ENCODE measurements at places on chromosomes 5 and 9.
A peak's percentile ranks its signal among the peaks of the same experiment; 100 is the strongest.

GRCh38 chr5:98471458-98471857 lies 302.0 kb upstream of the RGMB start:
- DNase-seq: no peak

GRCh38 chr5:13932011-13932410 lies 12.5 kb downstream of the DNAH5 start:
- DNase-seq: no peak

DNA sequence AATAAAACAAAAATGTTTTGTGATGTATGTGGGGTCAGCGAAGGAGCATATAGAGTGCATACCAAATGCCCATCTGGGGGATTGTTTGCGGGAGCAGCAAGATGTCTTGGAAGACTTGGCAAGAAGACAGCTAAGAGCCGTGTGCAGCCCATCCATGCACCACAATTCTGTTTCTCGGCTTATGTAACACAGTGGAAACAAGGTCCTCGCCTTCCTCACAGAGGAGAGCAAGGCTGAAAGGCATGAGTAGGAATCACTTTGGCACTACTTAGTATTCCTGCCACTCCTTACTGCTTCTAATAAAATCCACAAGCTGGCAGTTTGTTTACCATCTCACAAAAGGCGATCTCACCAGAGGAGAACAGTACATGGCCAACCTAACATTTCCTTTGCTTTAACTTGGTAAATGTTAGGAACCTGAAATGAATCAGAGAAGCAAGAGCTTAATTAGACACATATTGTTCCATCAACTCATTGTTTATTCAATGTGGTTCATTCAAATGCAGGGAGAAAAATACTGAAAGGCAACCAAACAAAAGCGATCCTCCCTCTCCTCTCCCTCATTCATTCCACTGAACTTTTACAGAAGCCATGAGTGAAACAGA lies 648.1 kb downstream of the ACTL7B start:
- DNase-seq: no peak

DNA sequence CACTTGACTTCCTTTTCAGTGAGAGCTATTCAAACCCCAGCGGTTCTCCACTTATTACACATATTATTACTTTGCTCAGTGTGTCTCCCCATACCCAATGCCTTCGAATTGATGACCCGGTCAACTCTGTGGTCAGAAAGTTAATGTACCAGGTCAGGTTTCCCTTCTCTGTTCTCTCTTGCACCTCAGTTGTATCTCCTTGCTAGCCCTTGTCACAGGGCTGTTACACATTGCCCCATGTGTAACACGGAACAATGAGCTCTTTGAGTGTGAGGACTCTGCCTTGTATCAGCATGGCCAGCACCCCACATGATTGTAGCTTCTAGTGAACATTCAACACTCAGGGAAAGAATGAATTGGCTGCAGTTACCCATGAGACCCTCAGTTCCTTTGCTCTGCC lies 73.6 kb downstream of the DOCK2 start:
- no peak for DNase-seq

DNA sequence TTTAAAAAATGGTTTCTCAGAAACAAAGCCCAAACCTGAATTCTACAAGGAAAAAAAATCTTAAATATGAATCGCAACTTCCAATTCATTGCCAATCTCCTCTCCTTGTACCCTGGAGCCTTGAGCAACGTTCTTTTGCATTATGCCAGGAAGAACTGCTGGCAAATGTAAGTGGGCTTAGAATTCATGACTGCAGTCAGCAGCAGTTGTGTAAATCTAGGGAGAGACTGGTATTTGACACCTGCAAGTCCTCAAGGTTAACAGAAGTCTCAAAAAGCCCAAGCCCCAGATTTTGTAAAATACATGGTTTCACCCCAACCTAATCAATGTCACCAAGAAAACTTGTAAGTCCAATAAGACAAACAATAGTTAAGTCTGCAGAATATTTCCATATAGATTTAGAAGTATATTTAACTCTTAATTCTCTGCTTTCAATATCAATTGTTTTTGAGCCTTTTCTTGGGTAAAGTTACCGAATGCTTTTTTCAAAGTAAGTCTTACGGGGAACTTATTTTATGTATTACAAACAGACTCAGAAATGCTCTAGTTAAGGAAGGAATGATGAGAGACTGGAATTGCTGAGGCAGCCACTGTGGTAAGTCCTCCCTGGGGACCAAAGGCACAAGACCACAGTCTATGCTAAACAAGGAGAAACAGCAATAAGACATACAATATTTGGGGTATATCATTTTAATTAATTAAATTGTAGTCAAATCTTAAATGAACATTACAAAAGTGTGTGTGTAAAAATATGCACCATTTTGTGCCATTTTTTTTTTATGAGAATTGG lies 31.3 kb downstream of the ELL2 start:
- DNase-seq: no peak

DNA sequence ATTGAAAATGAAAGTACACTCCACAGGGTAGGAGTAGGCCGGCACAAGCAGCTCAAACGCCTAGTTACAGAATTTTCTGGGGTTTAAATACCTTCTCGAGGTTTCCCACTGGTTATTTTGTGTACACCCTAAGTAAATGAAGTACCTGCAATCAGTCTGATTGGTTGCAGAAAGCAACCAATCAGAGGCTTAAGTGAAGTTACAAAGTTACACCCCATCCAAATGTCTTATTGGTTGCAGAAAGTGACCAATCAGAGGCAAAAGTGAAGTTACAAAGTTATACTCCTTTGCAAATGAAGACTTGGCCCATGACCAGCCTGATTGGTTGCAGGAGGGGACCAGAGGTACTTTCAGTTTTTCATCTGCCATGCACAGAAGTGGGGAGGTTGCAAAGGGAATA lies 33.2 kb upstream of the ERAP2 start:
- DNase-seq: no peak

DNA sequence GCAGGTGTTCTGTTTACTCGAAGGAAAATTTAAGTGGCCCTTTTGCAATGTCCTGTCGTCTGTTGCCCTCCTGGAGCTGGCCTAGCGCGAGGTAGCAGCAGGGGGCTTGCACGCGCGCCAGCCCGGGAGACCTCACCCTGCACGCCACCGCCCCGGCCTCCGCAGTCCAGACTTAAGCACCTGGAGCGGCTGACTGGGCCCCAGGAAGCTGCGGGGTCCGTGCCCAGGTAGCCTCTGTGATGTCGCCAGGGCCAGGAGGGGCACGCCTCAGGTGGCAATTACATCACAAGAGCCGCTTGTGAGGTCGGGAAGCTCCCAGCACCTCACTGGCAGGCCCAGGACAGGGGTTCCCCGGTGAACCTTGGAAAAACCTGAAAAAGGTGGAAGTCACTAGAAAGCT lies at the start of gene SAXO1:
Gene SAXO1 (minus strand): TSS at position 195 of the 400 bp plus-strand sequence. CDS start 301 bp downstream, outside the sequence.
- DNase-seq: no peak

GRCh38 chr5:27682600-27682999 lies 644.2 kb upstream of the CDH9 start:
- no peak for DNase-seq

DNA sequence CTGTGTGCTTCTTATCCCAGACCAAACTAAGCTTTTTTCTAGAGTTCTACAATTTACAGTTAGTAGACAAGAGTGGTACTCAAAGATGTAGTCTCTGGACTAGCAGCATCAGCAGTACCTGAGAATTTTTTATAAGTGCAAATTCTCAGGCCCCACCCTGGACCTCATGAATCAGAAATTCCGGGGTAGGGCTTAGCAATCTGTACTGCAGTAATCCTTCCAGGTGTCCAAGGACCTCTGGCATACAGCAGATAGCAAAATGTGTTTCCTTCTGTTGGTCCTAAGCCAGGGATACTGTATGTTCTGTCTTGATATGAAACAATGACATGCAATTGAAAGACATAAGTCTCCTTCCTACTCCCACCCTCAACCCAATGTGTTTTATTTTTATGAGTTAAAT lies 194.3 kb downstream of the MSX2 start:
- no peak for DNase-seq

- no peak for DNase-seq
Observed at GRCh38 chr5:132202711-132203463, 24.8 kb downstream of the P4HA2 start.

- no peak for DNase-seq
Observed at GRCh38 chr9:16602494-16602893, 268.0 kb downstream of the BNC2 start.

DNA sequence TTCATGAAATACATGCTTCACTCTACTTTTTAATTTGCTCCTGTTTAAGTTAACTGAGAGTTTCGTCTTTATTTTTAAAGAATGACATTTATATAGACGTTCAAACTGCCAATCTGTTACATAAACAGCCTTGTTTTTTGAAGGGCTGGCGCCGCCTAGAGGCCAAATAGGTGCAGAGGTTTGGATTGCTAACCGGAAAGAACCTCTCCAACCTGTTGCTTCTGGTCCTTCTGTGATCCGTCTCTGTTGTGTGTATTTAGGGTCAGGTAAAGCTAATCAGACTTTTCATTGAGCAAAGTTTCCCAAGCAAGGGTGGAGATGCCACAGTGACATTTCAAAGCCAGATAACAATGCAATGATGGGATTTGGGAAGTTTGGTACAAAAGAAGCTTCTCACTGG lies 39.5 kb upstream of the GLIS3 start:
- peak; percentile 80 for DNase-seq

DNA sequence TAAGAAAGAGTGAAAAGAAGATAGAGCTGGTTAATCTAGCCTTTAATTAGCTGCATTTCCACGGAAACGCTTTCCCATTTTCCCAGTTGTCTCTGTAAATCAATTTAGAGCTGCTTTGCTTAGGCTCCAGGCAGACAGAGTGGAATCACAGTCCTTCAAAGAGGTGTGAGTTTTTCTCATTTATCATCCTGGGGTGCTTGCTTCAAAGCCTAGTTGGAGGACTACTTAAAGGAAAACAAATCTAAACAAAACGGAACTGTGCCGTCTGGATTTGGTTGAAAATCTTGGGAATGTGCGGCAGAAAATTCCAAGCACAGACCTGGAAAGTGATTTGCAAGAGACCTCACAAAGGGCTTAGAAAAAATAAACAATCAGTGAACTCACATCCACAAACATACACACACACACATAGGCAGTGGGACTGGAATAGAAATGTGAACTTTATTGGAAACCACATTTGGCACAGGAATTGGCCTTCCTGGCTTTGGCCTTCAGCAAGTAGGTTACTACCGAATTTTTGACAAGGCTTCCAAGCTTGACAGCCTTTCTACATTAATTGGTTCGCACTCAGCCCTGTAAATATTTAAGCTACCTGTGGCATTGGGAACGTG lies 235.2 kb upstream of the SLC24A2 start:
- no peak for DNase-seq

DNA sequence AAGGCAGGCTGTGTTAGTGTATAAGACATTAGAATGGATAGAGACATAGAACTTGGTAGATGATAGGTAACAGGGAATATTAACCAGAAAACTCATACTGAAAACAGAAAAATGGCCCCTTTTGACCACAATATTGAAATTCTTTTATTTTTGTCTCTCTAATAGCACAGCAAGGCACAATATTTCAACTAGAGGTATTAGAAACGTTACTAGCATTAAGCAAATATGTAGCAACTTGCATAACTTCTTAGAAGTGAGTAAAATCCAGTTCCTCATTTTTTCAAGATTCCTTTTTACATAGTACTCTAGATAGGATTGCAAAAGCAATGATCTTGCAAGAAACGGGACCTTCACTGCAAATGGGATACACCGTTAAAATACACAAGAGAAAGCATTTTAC lies 102.7 kb upstream of the VCAN start:
- no peak for DNase-seq

- DNase-seq: no peak
Observed at GRCh38 chr5:71880536-71880935, 161.5 kb downstream of the CARTPT start.

- no peak for DNase-seq
Observed at GRCh38 chr9:6899274-6899673, 141.5 kb downstream of the KDM4C start.

DNA sequence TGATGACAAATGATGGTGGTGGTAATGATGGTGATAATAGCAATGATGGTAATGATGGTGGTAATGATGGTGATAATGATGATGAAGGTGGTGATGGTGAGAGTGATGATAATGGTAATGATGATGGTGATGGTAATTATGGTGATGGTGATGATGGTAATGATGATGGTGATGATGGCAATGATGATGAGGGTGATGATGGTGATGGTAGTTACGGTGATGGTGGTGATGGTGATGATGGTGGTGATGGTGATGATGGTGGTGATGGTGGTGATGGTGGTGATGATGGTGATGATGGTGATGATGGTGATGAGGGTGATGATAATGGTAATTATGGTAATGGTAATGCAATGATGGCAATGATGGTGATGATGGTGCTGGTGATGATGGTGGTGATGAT lies 91.1 kb downstream of the DAP start:
- DNase-seq: no peak

GRCh38 chr9:132837501-132838286 lies 40.4 kb downstream of the AK8 start:
- DNase-seq: no peak

GRCh38 chr5:74865256-74865803 lies 857 bp downstream of the FAM169A start:
- no peak for DNase-seq

GRCh38 chr9:37209431-37210386 lies 89.3 kb downstream of the ZCCHC7 start:
- no peak for DNase-seq

DNA sequence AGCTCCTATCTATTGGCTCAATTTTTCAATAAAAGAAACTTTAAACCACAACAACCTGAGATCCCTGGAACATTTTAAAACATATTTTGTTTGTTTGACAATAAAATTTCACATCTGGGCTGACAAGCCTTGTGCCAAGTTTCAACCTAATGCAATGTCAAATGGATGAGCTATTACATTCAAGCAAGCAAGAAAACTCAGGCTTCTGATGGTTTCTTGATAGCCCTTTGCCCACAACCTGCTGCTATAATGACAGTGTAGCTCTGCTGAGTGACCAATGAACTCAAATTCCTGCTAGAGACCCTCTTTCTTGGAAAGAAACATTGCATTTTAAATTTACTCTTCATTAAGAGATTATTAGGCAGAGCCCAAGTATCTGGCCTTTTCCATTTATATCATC lies 472.9 kb downstream of the ARHGEF28 start:
- no peak for DNase-seq

DNA sequence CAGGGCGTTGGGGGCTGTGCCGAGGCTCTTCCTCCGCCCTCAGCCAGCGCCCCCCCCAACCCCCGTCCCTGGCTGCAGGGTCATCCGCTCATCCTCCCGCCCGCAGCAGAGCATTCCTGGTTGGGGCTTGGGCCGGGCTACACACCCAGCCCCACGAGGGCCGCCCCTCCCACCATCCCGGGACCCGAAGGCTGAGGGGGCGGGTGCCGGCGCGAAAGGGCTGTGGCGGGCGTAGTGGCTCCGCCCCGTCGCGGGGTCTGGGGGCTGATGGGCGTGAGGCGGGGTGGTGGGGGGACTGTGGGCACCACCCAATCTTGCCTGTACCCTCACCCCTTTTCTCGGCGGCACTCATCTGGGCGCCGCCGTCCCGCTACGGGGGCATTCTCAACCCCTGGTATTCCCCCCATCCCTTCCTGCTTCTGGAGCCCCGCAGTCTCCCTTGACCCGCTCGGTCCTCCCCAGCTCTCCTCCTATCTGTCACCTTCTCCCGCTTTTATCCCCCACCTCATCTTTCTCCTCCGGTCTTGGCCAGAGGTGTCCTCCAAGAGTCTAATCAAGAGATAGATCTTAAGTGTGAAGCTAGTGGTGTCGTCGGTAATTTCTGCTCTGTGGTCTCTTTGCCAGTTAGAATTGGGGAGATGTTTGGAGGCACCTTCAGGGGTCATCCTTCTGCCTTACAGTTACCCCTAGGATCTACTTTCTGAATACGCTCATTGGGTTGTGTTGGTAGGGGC lies 1.6 kb downstream of the FER start:
- DNase-seq: peak; percentile 33

- no peak for DNase-seq
Observed at GRCh38 chr5:33281431-33281843, 159.3 kb upstream of the TARS1 start.
